Left renal cortex interstitium (tissue), 4 donors: ENCODE measurements at places on chromosomes 2 and 18. TPM values are rescaled to one million over a fixed set of nuclear protein-coding genes. Genes with fewer than 3 reads are reported as not detected.

The DLGAP1 gene
- 5.0 TPM for polyA plus RNA-seq

DNA sequence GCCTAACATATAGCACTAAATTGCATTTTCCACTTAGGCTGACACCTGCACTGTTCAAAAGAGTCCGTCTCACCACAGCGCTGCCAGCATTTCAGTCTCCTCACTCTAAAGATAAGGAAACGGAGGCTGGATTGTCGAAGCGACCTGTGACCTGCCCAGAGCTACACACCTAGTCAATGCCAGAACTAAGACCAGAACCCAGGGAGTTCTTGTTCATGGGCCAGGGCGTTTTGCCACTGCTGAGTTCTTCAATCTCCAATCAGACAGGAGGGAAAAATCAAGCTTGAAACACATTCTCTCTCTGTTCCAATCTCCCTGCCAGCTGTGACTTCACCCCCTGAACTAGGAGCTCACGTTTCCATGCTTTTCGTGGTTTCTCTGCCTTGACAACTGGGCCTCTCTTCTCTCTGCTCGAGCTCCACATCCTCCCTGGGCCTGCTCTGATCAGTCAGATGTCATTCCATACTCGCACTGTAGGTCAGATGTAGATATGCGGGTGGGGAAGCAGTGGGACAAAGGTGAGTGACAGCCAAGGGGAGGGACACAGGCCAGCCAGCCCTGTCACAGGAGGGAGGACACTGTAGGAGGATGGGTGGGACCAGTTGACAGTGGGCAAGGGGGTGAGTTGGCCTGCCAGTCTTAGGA is 221.1 kb upstream of the SMAD2 start:
- no peak for DNase-seq

DNA sequence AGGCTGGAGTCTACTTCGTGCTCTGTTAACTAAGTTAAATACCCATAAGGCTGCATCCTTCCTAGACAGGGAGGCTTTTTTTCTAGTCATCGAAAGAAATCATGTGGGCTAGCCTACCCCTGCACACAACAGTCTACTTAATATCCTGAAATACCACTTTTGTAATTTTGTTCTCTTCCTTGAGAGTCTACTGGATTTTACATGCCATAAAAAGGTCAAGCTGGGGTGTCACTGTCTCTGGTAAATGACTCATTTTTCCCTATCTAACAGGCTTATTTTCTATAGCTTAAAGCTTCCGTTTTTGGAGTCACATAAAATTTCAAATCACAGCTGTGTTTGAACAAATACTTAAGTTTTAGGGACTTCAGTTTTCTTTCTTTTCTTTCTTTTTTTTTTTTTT is 10.7 kb upstream of the STAM2 start:
- DNase-seq, result no peak

DNA sequence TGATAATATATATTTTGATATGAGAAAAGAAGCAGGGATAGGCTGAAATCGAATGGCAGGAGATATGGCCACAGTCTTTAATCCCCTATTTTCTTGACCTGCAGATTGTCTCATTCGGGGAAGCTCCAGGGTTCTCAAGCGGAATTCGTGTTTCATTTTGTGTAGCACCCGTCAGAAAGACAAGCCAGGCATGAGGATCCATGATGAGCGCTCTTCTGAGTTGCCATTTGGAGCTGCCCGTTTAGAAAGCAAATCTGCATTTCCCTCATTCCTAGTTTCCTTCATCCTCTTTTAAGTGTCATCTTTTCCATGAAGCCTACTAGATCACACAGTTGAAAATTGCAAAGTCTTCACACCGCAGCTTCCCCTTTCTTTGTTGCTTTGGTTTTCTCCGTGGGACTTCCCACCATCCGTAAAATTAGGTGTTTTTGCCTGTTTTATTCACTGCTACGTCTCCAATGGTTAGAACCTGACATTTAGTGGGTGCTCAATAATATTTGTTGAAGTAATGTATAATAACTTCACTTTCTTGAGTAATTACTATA is 16.9 kb downstream of the HNMT start:
- DNase-seq, result no peak

DNA sequence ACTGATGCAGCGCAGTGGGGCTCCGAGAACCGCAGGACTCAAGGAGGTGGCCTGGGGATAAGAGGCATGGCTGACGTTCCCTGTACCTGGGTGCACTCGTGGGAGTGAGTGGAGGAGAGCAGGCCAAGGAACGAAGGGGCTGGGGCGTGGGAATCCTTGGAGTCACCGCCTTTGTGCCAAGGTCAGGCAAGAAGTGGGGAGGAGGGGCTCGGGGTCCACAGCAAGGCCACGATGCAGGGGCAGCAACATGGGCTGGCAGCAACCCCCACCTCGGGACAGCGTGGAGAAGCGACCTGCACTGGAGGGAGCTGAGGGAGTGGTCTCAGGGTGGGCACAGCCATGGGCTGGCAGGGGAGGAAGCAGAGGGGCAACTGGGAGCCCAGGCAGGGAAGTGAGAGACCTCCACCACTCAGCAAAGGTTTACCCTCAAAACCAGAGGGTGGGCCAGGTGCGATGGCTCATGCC is 18.6 kb downstream of the ARID5A start:
- no peak for DNase-seq
